ENCODE measurements at places on chromosomes 12 and 14.

- no peak for DNase-seq
Measured at GRCh38 chr12:16350682-16351081, 3.2 kb downstream of the MGST1 start.

DNA sequence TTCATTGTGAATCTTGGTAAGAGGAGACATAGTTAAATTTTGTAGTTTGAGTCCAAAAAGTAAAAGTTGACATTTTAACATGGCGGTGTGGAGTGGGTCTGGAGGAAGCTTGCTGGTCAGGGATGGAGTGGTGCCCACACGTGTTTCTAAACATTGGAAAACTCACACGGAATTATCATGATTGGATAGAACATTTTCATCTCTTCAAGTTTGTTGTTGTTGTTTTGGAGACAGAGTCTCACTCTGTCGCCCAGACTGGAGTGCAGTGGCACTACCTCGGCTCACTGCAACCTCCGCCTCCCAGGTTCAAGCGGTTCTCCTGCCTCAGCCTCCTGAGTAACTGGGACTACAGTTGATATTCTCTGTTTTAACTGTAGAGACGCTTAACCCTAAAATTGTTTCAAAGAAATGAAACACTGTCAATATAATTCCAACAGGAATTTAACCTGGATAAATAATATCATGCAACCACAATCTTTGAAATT, 502 bp upstream of the MBIP start:
- peak; percentile 2 for DNase-seq

DNA sequence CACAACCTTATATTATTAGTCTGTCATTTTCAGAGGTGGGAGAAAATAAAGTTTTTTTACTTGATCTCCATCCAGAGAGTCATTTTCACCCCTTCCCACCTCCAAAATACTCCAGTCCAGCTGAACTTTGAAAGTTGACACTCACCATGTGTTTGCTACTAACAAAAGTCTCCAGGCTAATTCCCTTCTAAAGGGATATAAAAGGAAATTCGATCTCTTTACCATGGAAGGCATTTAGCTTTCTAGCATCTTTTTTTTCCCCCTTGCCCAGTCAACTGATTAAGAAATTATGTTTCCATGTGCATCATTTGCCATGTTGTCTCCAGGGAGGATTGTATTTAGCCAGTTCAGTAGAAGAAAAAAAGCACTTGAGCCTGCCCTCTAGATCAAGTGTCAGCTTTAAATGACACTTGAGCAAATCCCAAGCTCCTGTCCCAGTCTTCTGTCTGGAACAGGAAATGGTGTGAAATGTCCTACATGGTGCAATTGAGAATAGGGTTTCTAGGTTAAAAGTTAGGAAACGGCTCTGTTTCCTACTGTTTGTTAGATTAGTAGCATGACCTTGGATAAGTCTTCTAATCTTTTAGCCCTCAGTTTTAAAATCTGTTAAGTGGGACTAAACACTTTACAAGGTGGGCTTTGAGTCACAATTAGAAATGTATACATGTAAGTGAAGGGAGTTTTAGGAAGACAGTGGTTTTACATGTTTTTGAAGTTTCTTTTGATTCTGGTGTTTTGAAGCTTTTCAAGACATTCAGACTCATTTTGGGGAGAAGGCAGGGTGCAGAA, 67.2 kb downstream of the GNS start:
- DNase-seq: no peak

DNA sequence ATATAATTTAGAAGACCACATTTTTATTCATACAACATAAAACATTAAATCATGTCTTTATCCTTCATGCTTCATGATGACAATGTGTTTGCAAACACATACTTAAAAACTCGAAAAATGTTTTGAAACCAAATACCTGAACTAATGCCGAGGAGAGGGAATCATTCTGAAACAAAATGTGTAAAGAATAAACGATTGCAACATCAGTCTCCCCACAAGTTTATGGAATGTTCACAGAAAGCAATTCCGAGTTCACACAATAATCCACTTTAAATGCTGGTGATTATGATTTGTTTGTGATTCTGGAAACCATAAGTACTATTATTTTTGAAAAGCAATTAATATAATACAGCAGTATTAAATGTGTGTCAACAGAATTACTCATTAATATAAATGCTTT, 84.5 kb upstream of the PDZRN4 start:
- no peak for DNase-seq

DNA sequence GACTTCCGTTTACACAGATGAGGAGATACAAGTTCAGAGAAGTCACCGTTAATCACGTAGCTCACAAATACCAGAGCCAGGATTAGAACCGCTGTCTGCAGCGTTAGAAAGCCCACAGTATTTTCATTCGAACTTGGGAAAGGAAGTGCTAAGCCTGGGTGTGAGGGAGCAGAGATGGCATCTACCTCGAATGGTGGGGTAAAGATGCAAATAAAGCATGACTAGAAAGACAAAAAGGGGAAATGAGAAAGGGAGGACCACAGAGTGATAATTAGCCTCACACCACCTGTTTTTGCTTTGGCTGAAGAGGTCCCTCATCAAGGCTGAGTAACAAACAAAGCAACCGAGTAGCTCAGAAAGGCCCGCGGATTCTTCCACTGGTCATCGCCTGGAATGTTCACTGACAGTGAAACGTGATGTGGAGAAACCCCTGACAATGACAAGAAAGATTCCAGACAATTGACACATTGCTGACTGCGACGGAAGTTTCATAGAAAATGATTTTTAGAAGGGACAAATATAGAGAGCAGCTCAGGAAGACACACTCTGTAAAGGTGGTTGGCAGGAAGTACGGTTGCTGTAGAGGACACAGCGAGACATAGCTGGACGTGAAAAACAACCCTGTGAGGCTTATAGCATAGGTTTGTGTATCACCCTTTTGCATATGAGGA, 31.5 kb upstream of the BHLHE41 start:
- no peak for DNase-seq

GRCh38 chr14:81619816-81620215, 86.2 kb upstream of the SEL1L start:
- no peak for DNase-seq

- no peak for DNase-seq
Measured at GRCh38 chr12:71799106-71799505, 40.5 kb upstream of the TBC1D15 start.

- no peak for DNase-seq
Measured at GRCh38 chr12:94309373-94309772, 150.3 kb downstream of the CEP83 start.

DNA sequence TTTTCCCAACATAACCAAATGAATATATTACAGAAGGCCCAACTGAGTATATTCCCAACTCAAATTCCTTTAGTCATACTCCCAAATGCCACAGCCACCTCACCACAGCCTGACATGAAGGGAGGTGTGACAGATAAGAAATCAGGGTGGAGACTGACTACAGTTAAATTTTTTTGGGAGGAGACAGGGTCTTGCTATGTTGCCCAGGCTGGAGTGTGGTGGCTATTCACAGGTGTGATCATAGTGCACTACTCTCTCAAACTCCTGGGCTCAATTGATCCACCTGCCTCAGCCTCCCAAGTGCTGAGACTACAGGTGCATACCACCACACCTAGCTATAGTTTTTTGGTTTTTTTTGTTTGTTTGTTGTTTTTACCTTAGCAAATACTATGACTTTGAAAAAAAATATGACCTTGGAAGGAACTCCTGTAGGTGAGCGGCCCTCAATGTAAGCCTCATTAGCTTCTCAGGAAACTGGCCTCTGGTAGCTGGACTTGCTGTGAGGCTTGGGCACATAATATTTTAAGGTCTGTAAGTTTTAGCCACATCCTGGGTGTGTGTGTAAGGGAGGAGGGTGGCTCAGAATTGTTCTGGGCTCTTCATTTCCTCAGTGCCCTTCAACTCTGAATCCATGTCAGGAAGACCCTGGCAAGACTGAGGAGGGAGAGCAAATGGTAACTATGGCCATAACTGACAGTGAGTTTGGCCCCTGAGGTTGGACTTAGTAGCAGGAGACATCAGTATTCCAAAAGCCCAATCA, 39.1 kb upstream of the LTBP2 start:
- DNase-seq: no peak

DNA sequence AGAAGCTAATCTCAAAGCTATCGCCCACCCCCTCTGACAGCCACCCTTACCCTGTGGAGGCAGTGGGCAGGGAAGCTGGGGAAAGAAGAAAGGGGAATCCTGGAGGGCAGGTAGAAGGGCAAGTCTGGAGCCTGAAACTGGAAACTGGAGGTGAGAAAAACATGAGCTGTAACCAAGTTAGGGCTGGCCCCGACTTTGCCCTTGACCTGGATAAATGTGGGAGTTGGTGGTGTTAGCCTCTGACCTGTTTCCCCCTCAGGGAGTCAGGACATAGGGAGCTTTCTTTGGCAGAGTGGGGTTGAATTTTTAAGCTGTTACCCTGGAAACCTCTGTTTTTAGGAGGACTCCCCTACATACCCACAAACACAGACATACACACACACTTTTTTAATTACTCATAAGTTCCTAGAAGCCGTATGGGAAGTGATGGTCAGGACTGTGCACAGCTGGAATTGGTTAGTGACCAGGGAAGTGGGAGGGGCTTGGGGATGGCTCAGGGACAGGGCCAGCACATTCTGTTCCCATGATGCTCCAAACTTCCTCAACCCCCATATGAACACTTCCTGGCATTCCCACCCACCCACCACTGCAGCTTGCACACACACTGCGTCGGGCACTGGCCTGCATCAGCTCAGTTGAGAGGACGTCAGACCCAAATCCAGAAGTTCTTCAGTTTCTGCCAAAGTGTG, 5.0 kb upstream of the MMP19 start:
- peak; percentile 15 for DNase-seq

- no peak for DNase-seq
Measured at GRCh38 chr12:16121953-16122352, 155.5 kb downstream of the SLC15A5 start.

- DNase-seq: no peak
Measured at GRCh38 chr14:102903248-102903888, 19.1 kb upstream of the AMN start.

All from activated CD4-positive, alpha-beta T cell treated with anti-CD3 and anti-CD28 coated beads for 48 hours (primary cell).